ENCODE measurements at places on chromosomes 1 and 21. TPM values are rescaled to one million over a fixed set of nuclear protein-coding genes. Genes with fewer than 3 reads are reported as not detected.

NPR1 gene
- 0.88 TPM for total RNA-seq

DENND2C gene
- 1.7 TPM for total RNA-seq

P3H1 gene
- total RNA-seq, result 173 TPM

NOS1AP gene
- 0.29 TPM for total RNA-seq

PLPPR5 gene
- under 0.01 TPM for total RNA-seq

PTPN22 gene
- total RNA-seq, result 2.0 TPM

HES4 gene
- total RNA-seq, result 16.8 TPM

MMP23B gene
- 12.9 TPM for total RNA-seq

SMG7 gene
- total RNA-seq, result 21.4 TPM

KIF26B gene
- total RNA-seq, result 45.3 TPM

LRRC71 gene
- total RNA-seq, result 0.14 TPM

PLA2G2A gene
- total RNA-seq, result not detected

TRIM45 gene
- total RNA-seq, result 0.88 TPM

CLDN17 gene
- not detected for total RNA-seq

LCA5L gene
- total RNA-seq, result 0.88 TPM

PTGS2 gene
- total RNA-seq, result 113 TPM

LRRC38 gene
- not detected for total RNA-seq

PPIAL4G gene
- not detected for total RNA-seq

NBPF10 gene
- 0.86 TPM for total RNA-seq

KDF1 gene
- total RNA-seq, result not detected

MAP10 gene
- 2.4 TPM for total RNA-seq

ZNF326 gene
- 9.2 TPM for total RNA-seq

MMEL1 gene
- total RNA-seq, result not detected

DYRK3 gene
- 41.4 TPM for total RNA-seq

OVAAL gene
- total RNA-seq, result not detected

MIXL1 gene
- not detected for total RNA-seq

IARS2 gene
- total RNA-seq, result 76.9 TPM

CD247 gene
- total RNA-seq, result not detected

VASH2 gene
- total RNA-seq, result not detected

CIART gene
- 3.4 TPM for total RNA-seq

ETV3L gene
- not detected for total RNA-seq

CBR3 gene
- 11.6 TPM for total RNA-seq

C1orf185 gene
- total RNA-seq, result not detected

KLHDC7A gene
- not detected for total RNA-seq

VTCN1 gene
- not detected for total RNA-seq

HSPB7 gene
- total RNA-seq, result 3.7 TPM

MRAP gene
- not detected for total RNA-seq

LCE3D gene
- not detected for total RNA-seq

GJA9 gene
- total RNA-seq, result not detected

SMG5 gene
- 80.2 TPM for total RNA-seq

HOOK1 gene
- not detected for total RNA-seq

VSIG8 gene
- 0.43 TPM for total RNA-seq

CYP4A11 gene
- total RNA-seq, result not detected

CNTN2 gene
- not detected for total RNA-seq

HSF2BP gene
- 4.4 TPM for total RNA-seq

TUT4 gene
- total RNA-seq, result 44.6 TPM

RNU1-3 gene
- under 0.01 TPM for total RNA-seq

LRRC53 gene
- total RNA-seq, result not detected

LRRIQ3 gene
- not detected for total RNA-seq

GBP6 gene
- not detected for total RNA-seq

CFAP74 gene
- total RNA-seq, result not detected

FCRL6 gene
- total RNA-seq, result not detected

C4BPA gene
- total RNA-seq, result not detected

DISP1 gene
- total RNA-seq, result 4.2 TPM

C2CD4D gene
- not detected for total RNA-seq

RAB29 gene
- total RNA-seq, result 15.3 TPM

SPRR2F gene
- total RNA-seq, result not detected

MAP3K21 gene
- 1.1 TPM for total RNA-seq
